ENCODE measurements at places on chromosomes 5 and 9.

GRCh38 chr5:159106193-159106568 lies 6.5 kb upstream of the EBF1 start:
- no peak for DNase-seq

GRCh38 chr5:164306662-164307061 lies 801.2 kb downstream of the MAT2B start:
- DNase-seq = no peak

- no peak for DNase-seq
These were observed 57.5 kb downstream of the COL27A1 start for GRCh38 chr9:114212826-114213225.

DNA sequence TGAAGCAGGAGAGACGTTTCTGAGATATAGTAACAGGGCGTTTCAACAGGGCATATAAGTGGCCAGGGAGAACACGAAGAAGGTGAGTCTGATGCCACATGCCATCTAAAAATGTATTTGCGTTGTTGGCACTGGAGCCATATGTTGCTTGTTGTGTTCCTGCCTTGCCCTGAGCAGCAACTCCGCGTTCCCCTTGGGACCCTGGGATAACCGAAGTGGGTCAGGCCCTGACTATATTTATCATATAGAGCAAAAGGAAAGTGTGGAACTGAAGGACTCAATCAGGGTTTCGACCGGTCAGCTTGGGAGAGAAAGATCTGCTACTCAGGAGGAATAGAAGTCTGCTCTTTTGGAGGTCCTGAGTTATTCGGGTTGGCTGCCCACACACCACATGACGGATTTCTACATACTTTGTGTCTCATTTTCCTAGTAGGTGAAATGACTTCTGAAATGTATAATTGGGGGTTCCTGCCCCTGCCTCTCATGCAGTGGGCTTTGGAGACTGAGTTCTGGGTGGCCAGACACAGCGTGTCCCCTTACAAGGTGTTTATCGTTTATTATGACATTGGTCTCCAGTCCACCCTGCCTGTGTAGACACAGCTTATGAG lies 3.0 kb downstream of the STC2 start:
- DNase-seq = no peak

DNA sequence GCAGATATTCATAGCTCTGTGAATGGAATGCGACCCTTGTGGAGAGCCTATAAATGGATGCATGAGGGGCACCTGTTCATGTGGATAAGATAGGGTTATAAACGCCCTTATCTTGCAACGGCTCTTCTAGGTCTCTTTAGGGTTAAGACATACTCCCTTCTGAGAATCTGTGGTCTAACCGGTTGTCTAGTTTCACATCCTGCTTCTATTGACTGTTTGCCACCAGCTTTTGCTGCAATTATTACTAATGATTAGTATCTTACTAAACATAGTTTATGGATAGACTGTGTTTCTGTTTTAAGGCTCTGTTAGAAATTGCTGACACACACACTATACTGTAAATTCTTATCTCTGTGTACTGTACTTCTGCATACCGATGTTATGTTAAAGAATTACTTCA lies 198.9 kb upstream of the CYLC2 start:
- no peak for DNase-seq

- no peak for DNase-seq
These were observed 44.2 kb downstream of the TLE4 start for GRCh38 chr9:79616013-79616412.

DNA sequence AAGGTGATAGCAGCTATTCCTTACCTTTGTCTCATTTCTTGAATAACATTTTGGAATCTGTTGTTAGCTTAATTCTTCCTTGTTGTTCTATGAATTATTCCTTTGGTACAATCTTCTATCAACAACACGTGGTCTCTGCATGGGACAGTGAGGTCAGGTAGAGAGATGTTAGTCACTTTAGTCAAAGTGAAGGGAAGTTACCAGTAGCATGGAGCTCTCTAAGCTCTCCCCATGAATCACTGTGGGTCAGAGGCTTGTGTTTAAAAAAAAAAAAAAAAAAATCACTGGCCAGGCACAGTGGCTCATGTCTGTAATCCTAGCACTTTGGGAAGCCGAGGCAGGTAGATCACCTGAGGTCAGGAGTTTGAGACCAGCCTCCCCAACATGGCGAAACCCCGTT lies 116.0 kb downstream of the GOLPH3 start:
- DNase-seq = no peak

- no peak for DNase-seq
These were observed 82.3 kb downstream of the SLC38A9 start for GRCh38 chr5:55629815-55630214.

GRCh38 chr5:173308226-173308625 lies 20.0 kb downstream of the STC2 start:
- DNase-seq = no peak

DNA sequence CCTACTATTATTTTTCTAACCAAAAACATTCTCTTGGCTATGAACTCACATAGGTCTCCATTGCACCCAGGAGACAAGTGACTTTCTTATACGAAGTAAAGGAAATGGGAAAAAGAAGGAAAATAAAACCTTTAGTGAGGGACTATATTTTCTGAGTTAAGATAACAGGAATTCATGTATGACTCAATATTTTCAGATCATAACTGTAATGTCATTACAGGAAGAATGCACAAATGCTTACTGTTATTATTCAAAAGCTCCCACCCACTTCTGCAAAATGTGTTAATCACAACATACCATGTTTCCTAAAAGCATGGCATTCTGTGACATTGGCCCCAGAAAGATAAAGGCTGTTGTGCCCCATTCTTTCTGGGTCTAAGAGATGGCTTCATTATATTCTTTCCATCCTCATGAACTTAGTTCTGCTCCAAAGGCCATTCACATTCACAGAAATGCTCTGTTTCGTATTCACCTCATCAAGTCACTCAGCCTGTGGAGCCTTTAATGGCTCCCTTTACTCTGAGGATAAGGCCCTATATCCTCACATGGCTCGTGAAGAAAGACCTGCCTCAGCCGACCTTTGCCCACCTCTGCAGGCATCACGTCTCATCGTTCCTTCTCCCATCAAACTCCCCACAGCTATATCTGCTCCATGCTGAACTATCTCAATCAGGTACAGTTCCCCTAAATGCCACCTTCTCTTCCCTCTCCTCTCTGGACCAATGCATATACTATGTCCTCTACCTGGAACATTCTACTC lies 77.0 kb downstream of the ABCA1 start:
- no peak for DNase-seq

DNA sequence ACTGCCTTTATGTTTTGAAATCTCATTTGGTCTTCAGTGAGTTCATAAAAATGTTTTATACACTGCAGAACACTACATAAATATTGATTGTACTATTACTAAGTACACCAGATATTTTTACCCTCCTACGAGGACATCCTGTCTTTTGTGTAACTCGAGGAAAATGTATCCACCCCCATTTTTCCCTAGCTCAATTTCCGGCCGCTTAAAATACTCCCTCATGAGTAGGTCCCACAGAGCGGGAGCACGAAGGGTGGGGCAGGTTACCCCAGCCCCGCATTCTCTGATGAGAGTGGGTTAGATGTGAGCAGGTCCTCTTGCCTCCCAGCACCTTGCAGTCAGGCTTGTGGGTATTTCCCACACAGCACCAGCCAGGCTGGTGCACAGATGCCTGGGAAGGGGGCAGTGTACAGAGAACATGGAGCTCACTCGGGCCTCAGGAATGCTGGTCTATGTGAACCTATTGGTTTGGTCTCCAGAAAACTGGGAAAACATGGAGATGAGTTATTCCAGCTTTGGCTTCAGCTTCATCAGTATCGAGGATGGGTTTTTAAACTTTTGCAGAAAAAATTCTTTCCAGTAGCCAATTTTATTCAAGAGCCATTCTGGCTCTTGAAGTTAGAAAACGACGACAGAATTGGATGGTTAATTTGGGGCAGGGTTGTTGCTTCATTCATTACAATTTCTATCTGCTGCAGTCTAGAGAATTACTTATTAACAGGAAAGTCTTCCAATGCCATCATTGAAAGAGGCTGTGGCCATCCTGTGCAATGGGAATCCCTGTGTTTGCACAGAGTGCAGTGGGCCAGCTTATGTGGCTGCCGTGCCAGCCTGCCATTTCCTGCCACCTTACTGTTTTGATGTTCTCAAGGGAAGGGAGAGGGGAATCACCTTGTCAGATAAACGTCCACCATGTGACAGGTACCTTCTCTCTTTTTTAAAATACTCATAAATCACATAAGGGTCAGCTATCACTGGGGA lies 73.2 kb downstream of the WDR41 start:
- DNase-seq = no peak

GRCh38 chr9:91589101-91589553 lies 165.5 kb upstream of the NFIL3 start:
- DNase-seq = no peak

DNA sequence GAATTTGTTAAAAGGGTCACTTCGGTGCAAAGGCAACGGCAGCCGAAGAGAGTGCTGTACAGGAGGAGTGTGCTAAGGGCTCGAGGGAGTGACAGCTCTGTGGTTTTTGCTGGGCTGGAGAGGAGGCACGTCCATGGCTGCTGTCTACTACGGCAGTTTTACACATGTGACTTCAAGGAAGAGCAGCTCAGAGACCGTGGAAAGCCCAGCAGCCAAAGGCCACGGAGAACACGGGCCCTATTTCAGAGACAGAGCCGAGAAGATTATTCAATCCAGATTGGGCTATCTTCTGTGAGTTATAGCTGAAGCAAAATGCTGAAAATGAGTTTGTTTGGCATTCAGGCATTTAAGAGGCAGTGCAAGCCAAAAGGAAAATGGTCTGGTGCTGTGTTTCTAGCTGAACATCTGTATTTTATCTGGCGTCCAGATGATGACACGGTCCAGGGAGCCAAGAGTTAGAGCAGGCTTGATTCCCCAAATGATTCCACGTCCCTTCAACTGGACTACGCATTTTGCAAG lies 96.4 kb downstream of the RFK start:
- DNase-seq = no peak

GRCh38 chr5:37988454-37989046 lies 148.7 kb upstream of the GDNF start:
- DNase-seq = no peak

Measured in NCI-H2081 treated with DMSO at 0.1 percent for 48 hours (cell line).